ENCODE measurements at places on chromosomes 5 and 9. TPM values are rescaled to one million over a fixed set of nuclear protein-coding genes. Genes with fewer than 3 reads are reported as not detected.

DOCK2 gene
- 192 TPM for total RNA-seq

IFNA21 gene
- total RNA-seq: not detected

IFNA13 gene
- total RNA-seq: not detected

GPR151 gene
- not detected for total RNA-seq

TUSC1 gene
- not detected for total RNA-seq

CSF2 gene
- 0.85 TPM for total RNA-seq

- no peaks in the 10 kb centered on the region for H3K27me3 ChIP-seq
- no peak for DNase-seq
- H3K4me3 ChIP-seq: no peak overlapping the region
Measured at GRCh38 chr5:42581845-42582244, 158.6 kb downstream of the GHR start.

GRCh38 chr9:117355542-117355941 lies 59.3 kb downstream of the ASTN2 start:
- no peak for DNase-seq
- no peaks in the 10 kb centered on the region for H3K27me3 ChIP-seq
- no peaks in the 10 kb centered on the region for H3K36me3 ChIP-seq
- no peak overlapping the region for H3K27ac ChIP-seq
- no peak overlapping the region for H3K4me3 ChIP-seq

DNA sequence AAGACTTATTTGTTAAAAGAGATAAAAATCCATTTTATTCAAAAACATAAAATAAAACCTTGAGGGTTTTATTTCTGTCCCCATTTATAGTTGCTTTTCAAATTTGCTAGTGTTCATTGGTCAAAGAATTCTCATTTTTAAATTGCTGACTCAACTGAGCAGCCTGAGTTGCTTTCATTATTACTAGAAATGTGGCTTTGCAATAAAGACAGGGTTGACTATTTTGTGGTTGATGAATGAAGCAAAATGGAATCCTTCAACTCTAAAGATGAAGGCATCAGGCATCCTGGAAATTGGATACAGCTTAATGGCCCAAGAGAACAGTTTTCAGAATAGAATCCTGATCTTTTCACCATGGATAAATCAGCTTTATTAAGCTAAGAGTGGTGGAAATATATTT lies 23.9 kb upstream of the PPP3R2 start:
- DNase-seq: no peak
- no peaks in the 10 kb centered on the region for H3K27me3 ChIP-seq
- H3K27ac ChIP-seq: no peak overlapping the region
- no peak overlapping the region for H3K4me3 ChIP-seq

DNA sequence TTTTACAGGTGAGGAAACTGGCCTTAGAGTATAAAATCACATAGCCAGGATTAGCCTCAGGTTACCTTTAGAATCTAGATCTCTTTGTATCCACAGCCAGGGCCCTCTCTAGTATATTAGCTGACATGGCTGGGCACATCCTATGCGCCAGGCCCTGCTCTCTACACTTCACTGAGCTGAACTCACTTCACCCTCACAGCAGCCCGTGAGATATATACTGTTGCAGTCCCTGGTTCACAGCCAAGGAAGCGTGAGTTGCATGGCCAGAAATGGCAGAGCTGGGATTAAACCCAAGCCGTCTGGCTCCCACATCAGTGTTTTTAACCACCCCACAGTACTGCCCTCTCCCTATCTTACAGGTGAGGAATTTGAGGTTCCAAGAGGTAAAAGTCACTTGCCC lies 58.4 kb downstream of the DAB2IP start:
- H3K36me3 ChIP-seq: no peaks in the 10 kb centered on the region
- DNase-seq: no peak
- peaks cover 21% of the 10 kb centered on the region for H3K4me1 ChIP-seq
- no peak overlapping the region for H3K4me3 ChIP-seq

DNA sequence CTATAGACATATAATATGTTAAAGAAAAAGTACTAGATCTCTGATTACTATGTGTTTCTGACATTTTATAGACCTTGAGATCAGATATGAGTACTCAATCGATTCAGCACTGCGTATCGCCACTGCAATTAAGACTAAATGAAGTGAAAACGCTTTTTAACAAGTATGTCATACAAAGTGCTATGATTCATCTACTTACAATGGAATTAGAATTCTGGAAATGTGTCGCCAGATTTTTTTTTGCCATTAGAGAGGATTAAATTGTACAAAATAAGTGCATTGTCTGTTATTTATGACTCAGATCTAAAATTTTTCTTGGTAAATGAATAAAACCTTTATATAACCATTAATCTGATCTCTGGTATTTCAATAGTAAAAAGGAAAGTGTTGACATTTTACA lies 20.0 kb upstream of the AGGF1 start:
- H3K4me1 ChIP-seq: no peaks in the 10 kb centered on the region
- no peaks in the 10 kb centered on the region for H3K27me3 ChIP-seq
- no peak for DNase-seq
- no peak overlapping the region for H3K4me3 ChIP-seq
- no peaks in the 10 kb centered on the region for H3K36me3 ChIP-seq

DNA sequence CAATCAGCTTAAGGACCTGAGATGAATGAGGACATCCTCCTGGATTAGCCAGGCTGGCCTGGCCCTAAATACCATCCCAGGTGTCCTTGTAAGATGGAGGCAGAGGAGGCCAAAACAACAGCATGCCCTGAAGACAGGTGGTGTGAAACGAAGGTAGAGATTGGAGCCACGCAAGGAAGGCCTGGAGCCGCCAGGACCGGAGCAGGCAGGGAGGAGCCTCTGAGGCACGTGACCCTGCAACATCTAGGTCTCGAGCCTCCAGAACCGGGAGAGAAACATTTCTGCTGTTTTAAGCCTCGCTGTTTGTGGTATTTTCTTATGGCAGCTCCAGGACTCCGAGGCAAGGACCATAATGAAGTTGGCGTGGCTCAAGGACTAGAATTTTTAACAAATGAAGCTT lies 9.7 kb upstream of the COL5A1 start:
- no peaks in the 10 kb centered on the region for H3K4me1 ChIP-seq
- no peaks in the 10 kb centered on the region for H3K36me3 ChIP-seq
- H3K27me3 ChIP-seq: no peaks in the 10 kb centered on the region
- DNase-seq: no peak
- H3K4me3 ChIP-seq: no peak overlapping the region

DNA sequence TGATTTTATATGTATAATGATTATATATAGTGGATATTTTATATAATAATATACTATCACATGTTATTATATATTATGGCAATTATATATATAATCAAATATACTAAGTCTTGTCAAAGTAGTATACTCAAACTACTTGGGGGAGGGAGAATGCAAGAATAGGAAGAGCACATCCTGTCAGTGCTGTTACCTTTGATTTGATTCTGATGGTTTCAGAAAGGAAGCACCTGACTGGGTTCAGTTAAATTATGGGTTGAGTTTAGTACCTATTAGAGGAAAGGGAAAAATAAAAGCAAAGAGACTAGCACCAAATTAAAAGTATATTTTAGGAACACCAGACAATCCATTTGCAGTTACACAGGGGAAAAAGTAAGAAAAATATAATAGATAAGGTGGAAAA lies 107.6 kb downstream of the GRIA1 start:
- DNase-seq: no peak
- H3K4me3 ChIP-seq: no peak overlapping the region
- no peaks in the 10 kb centered on the region for H3K27me3 ChIP-seq

- DNase-seq: no peak
- no peaks in the 10 kb centered on the region for H3K4me1 ChIP-seq
- H3K27ac ChIP-seq: no peak overlapping the region
- H3K36me3 ChIP-seq: no peaks in the 10 kb centered on the region
- H3K27me3 ChIP-seq: no peaks in the 10 kb centered on the region
Measured at GRCh38 chr5:3139499-3139931, 388.0 kb upstream of the IRX2 start.

DNA sequence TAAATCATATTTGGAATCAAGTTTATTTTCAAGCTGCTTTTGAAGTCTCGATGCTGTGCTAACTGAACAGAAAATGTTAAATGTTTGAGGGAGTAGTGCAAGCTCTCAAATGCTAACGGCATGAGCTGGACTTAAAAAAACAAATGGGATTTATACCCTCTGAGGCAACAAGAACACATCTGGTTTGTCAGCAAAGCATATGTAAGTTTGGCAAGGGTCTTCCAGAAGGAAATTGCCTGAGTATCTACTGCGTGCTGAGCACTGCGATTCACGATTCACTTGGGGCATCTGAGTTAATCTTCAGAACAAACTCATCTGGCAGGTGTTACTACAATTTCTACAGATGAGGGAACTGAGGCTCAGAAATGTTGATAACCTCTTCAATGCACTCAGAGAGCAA lies 98.4 kb upstream of the C9orf72 start:
- H3K27ac ChIP-seq: no peak overlapping the region
- no peaks in the 10 kb centered on the region for H3K27me3 ChIP-seq
- no peaks in the 10 kb centered on the region for H3K4me1 ChIP-seq
- no peaks in the 10 kb centered on the region for H3K36me3 ChIP-seq

GRCh38 chr5:39020458-39020857 lies 53.7 kb downstream of the RICTOR start:
- H3K4me3 ChIP-seq: no peak overlapping the region
- no peaks in the 10 kb centered on the region for H3K36me3 ChIP-seq
- H3K27ac ChIP-seq: no peak overlapping the region
- no peaks in the 10 kb centered on the region for H3K27me3 ChIP-seq
- DNase-seq: no peak
- peaks cover 2% of the 10 kb centered on the region for H3K4me1 ChIP-seq

DNA sequence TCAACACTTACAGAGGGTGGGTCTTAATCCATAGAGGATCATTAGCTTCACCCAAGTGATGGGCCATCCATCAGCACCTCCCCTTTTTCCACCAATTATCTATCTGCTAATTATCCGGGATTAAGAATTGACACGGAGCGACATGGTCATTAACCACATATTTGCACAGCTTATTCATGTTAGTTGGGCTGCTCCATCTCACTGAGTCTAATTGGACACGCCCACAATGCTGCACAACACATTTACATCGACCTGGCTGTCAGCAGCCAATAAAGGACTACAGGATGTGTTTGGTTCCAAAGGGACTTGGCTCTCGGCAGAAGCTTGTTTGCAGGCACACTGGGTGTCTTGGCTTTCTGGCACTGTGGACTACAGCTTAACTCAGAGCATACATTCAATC lies 21.6 kb downstream of the FOXE1 start:
- no peak overlapping the region for H3K27ac ChIP-seq
- no peak for DNase-seq
- no peaks in the 10 kb centered on the region for H3K4me1 ChIP-seq

DNA sequence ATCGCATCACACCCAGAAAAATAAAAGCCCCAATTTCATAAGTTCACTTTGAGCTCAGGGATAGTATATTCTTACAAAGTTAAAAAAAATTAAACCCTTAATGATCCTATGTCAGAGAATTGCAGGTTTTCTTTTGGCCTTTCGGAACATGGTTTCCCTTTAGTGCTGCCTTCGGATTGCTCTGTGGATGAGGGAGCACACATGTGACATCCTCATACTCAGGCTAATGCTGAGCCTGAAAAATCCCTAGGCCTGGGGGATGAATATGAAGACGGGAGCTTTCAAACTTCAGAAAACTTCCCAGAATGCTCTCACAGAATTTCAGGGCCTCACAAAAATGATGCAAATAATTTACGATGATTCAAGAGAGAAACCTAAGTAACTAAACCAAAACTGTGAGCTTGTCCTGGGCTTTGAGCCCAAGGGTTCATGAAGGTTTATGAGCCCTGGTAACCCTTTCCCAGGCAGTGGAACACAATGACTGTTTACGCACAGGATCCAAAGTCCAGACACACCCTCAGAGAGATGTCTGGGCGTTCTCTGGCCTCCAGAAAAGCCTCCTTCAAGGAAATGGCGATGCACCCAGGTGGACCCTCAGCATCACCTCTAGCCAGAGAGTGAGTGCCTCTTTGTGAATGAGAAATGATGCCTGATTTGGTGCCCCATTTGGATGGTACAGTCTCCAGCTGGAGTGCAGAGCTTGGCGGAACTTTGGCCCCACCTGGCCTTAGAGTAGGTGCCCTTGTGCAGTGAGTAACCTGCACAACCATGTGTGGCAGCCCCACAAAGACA lies 145.4 kb downstream of the ENTREP1 start:
- H3K4me1 ChIP-seq: no peaks in the 10 kb centered on the region
- peaks cover 3% of the 10 kb centered on the region for H3K27me3 ChIP-seq
- H3K27ac ChIP-seq: no peak overlapping the region
- no peaks in the 10 kb centered on the region for H3K36me3 ChIP-seq
- no peak overlapping the region for H3K4me3 ChIP-seq

- H3K27me3 ChIP-seq: no peaks in the 10 kb centered on the region
- no peak for DNase-seq
- H3K36me3 ChIP-seq: no peaks in the 10 kb centered on the region
- no peak overlapping the region for H3K4me3 ChIP-seq
- H3K4me1 ChIP-seq: no peaks in the 10 kb centered on the region
- no peak overlapping the region for H3K27ac ChIP-seq
Measured at GRCh38 chr9:69421908-69422801, 97.1 kb downstream of the ENTREP1 start.

DNA sequence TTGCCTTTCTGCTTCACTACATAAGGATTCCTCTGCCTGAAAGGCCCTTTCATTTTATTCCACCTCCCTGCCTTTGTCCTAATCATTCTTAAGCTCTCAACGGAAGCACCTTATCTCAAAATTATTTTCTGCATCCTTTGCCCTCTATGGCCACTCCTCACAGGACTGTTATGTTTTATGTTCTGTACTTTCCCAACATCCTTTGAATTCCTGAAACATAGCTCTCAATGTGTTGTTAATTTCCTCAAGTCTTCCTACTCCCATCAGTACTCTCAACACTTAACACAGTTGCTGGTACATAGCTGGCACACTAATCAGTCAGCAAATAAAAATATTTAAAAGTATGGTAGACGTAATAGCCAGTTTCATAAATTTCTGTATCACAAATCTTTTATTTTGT lies 193.0 kb downstream of the RFX3 start:
- H3K4me3 ChIP-seq: no peak overlapping the region
- no peaks in the 10 kb centered on the region for H3K36me3 ChIP-seq
- DNase-seq: no peak
- no peaks in the 10 kb centered on the region for H3K27me3 ChIP-seq
- H3K4me1 ChIP-seq: no peaks in the 10 kb centered on the region

GRCh38 chr5:103800741-103801495 lies 238.3 kb upstream of the NUDT12 start:
- DNase-seq: no peak
- no peak overlapping the region for H3K4me3 ChIP-seq
- H3K27ac ChIP-seq: no peak overlapping the region
- H3K27me3 ChIP-seq: no peaks in the 10 kb centered on the region

DNA sequence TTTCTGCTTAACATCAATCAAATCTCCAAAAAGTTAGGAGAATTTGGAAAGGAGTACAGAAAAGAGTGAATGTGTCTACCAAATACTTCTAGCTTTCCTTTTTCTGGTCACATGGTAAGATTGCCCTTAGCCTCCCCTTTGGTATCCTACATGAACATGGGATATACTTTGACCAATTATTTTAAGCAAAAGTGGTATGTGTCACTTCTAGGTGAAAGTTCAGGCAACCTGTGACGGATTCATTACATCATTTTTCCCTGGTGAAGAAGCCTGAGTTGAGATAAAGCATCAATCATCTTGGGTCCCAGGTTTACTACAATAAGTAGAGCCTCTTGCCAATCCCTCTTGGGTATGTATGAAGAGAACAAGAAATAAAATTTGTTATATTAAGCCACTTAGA lies 419.2 kb downstream of the PDE4D start:
- no peak overlapping the region for H3K27ac ChIP-seq
- H3K4me1 ChIP-seq: no peaks in the 10 kb centered on the region
- H3K36me3 ChIP-seq: no peaks in the 10 kb centered on the region
- DNase-seq: no peak

Data from GM12878 (cell line).